Globus pallidus (tissue), 1 donor: ENCODE measurements at places on chromosomes 3 and 15.

- no peak for DNase-seq
These were observed 5.3 kb downstream of the ACVR2B start for GRCh38 chr3:38458796-38459498.

DNA sequence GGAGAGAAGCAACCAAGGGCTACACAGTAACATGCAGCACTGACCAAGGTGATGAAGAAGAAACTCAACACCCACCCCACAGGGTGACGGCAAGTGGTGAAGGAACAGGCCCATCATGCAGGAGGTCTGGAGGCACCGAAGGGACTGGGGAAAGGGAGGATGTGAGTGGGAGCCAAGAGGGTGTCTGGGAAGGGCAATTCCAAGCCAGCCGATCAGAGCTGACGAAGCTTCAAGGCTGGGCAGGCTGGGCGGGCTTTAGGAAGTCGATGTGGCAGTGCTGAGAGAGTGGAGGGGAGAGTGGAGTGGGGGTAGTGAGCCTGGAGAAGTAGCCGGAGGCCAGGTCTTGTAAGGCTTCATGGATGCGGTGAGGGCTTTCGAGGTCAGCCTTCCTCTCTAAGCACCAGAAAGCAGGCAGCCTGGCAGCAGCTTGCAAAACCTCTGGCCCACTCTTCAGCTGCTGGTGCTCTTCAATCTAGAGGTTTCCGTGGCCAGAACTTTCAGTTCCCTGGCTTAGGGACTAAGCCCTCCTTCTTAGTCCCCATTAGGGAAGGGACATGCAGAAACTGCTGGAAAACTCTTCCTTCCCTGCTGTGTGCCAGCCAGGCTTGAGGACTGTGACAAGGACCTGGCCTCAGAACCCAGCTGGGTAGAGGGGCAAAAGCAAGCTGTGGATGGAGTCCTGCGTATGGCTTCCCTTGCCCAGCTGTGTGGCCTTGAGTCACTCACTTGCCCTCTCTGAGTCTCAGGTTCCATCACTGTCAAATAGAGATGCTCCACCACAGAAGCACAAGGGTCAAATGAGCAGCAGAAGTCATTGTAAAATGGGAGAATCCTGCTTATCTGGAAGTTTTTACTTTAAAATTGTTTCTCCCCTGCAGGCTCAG, 72.1 kb downstream of the TLE3 start:
- DNase-seq, result peak; percentile 49

GRCh38 chr15:41790756-41791546, 16.7 kb downstream of the MAPKBP1 start:
- no peak for DNase-seq

DNA sequence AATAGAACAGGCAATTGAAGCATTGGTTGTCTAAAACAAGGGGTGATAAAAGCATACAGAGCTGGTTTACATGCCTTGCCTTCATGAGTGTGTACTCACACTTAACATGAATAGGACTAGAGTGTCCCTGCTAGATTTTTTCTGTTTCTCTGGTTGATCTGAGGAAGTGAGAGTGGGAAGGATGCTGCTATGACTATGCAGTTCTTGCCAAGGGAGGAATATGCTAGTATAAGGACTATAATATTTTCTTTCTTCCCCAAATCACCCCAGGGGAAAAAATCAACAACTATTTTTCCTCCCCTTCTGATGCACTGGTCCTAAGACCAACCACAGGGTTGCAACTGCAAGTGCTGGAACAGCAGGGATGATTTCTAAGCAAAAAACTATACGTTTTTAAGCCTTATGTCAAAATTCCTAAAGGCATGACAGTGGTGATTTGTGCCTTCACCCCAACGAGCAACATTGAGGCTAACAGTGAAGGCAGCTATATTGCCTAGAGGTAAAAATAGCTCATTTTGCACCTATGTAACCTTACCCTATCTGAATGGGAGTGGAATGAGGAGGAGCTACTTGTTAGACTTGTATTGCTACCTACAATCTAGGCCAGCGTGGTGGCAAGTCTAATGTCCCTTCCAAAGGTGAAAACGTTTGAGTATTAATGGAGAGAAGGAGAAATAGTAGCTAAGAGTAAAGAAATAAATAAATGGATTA, 33.5 kb upstream of the USP8 start:
- peak; percentile 0 for DNase-seq

- no peak for DNase-seq
These were observed 330.9 kb upstream of the THBS1 start for GRCh38 chr15:39250001-39250400.

GRCh38 chr3:5294356-5294755, 106.8 kb downstream of the EDEM1 start:
- DNase-seq, result no peak
